ENCODE measurements at places on chromosomes 12 and 14. TPM values are rescaled to one million over a fixed set of nuclear protein-coding genes. Genes with fewer than 3 reads are reported as not detected.

Gene FLRT2
- polyA plus RNA-seq: 16.7 TPM

Gene SSPN
- polyA plus RNA-seq: 29.8 TPM

Gene PNP
- polyA plus RNA-seq: 21.4 TPM

Gene CLEC9A
- polyA plus RNA-seq: not detected

Gene ZNF268
- polyA plus RNA-seq: 16.2 TPM

Gene KRT83
- polyA plus RNA-seq: 0.07 TPM

Gene KRT78
- not detected for polyA plus RNA-seq

Gene LUM
- polyA plus RNA-seq: 677 TPM

- no peak for DNase-seq
Observed at GRCh38 chr14:32434180-32434579, 105.1 kb downstream of the AKAP6 start.

- no peak for DNase-seq
Observed at GRCh38 chr14:63650256-63650952, 8.7 kb upstream of the WDR89 start.

- DNase-seq: no peak
Observed at GRCh38 chr14:57909626-57910025, 43.7 kb upstream of the SLC35F4 start.

DNA sequence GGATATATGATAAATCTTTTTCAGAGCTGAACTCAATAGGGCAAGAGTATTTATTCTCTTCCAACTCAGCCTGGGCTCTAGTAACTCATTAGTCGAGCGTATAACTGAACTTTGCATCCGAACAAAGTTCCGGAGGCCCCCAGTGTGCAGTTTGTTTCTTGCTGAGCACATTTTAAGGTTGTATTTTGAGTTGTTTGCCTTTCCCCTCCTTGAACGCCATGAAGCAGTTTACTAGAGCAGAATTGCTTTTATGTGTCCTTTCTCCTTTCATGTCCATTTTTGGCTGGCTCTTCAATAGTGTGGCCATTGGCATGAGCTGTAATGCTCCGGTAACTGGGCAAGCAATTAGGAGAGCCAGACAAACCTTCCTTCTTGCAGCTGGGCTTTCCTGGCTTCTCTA, 105.3 kb downstream of the WIF1 start:
- no peak for DNase-seq

GRCh38 chr12:121427556-121428050, 27.7 kb downstream of the RNF34 start:
- no peak for DNase-seq

GRCh38 chr12:92509156-92509738, 193.5 kb upstream of the PLEKHG7 start:
- DNase-seq: no peak

GRCh38 chr12:81778719-81779118, 19.6 kb upstream of the PPFIA2 start:
- DNase-seq: no peak

GRCh38 chr14:65949711-65950516, 536.3 kb upstream of the CCDC196 start:
- no peak for DNase-seq

DNA sequence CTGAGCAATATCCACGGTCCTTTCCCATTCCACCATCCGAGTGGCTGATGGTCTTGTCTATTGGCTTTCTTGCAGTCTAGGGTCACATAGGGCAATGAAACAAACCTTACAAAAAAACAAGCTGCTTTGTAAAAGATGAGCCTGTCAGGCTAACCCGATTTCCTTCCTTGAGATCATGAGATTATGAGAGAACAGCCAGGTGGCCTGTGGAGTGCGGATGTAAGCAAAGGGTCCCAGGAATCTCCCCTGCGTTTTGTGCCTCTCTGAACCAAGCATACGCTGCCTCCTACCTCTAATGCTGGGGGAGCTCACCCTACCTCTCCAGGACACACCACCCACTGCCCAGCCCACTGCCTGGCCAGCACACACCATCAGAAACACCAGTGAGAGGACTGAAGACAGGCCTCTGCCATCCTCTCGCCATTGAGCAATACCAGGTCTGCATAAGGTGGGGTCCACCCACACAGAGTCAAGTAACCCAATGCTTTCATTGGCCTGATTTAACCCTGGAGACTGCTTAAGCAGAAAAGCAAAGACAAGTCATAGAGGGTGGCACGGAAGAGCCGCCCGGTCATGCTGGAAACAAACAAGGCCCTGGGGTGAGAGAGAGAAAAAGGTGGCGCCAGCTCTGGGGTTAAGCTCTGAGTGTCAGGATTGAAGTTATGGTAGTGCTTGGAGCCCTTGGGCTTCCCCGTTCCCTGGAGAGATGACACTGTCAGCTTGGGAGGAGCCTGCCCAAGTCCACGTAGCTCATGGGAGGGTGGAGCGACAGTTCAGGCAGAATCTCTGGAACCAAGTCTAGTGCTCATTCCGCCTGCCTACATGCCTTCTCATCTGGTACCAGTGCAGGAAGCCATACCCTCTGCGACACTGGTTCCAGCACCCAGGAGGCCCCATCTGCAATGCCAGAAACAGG, 46.6 kb downstream of the CALM1 start:
- DNase-seq: no peak

GRCh38 chr12:26246483-26247164, 51.3 kb downstream of the SSPN start:
- DNase-seq: no peak

DNA sequence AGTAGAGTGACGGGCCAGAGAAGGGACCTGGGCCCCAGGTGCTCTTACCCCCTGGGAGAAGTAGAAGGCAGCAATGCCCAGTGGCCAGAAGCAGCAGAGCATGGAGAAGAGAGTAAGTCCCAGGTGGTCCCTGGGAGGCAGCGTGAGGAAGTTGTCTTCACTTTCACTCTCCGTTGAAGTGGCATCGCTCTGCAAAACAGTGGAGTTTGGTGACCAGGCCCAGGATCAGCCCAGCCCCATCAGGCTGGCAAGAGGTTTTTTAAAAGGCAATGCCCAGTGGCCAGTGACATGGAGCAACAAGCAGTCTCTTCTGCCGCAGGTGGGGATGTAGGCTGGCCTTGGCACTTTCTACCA, 18.2 kb downstream of the SYNDIG1L start:
- DNase-seq: no peak

- DNase-seq: no peak
Observed at GRCh38 chr12:9991876-9992275, 7.0 kb downstream of the CLEC1B start.

DNA sequence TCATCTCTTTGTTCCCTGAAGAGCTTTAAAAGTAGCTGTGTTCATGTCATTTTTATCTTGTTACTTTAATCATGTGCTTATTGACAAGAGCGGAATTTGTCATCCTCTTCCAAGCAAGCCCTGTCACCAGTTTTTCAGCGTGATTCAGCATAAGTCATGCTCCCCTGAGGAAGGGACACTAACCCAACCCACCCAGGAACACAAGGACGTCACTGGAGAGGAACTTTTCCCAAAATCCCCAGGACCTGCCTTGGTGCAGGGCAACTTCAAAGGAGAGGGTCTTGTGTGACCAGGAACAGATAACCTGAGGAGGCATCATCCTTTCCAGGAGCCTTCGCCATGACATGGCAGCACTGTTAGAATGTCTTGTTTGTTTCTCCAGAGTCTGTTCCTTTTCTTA, 107.1 kb upstream of the DIO3 start:
- DNase-seq: no peak

DNA sequence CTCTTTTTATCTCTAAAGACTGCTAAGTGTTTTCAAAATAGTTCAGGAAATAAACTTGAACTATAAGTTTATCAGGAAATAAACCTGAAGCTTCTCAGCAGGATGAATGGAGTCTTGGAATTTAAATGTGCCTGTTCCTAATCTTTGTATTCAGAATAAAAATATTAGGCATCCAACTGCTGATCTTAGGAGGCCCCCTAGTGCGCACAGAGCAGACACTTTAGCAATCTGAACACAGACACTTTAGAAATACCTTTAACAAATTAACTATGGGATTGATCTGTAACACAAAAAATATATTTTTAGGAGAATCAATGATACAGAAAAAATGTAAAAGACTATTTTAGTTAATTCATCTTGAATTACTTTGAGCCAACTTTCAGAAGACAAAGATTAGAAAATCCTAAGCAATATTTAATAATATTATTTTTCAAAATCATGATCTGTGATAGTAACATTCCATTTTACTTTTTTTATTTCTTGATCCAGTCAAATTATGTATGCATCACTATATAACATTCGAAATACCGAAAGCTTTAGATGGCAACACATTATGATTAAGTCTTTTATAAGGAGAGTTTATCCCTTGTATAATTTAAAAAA, 80.9 kb downstream of the SLC41A2 start:
- no peak for DNase-seq

- no peak for DNase-seq
Observed at GRCh38 chr14:55136241-55136640, 7.2 kb downstream of the LGALS3 start.

DNA sequence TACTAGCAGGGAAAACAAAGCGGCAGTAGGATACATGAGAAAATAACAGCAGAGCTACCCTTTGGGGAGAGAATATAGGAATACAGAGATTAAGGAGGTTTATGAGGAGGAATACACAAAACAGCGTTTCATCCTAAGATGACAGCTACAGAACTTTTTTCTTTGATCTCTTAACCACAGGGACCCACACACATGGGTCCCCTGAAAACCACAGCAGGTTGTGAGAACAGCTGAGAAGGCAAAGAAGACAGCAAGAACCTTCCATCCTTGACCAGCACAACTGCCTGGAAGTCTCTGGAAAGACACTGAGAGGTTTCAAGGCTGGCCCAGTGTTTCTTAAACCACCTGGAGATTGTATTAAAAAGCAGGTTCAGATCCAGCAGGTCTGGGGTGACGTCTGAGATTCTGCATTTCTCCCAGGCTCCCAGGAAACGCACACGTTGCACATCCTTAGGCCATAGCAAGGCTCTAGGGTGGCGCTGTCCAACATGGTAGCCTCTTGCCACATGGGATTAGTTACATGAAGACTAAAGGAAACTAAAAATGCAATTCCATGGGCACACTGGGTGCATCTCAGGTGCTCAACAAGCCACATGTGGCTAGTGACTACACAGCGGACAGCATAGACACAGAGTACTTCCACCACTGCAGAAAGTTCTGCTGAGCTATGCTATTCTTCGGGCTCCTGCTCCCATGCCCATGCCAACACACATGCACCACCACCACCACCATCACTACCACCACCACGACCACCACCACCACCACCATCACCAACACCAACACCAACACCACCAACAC, 92.3 kb downstream of the FOXN3 start:
- DNase-seq: no peak

- no peak for DNase-seq
Observed at GRCh38 chr12:65703176-65703575, 121.1 kb upstream of the HMGA2 start.

GRCh38 chr12:108633534-108634248, at the start of gene SELPLG:
SELPLG (minus strand) TSS chr12:108633894; CDS start chr12:108624307, 9,587 bp downstream.
- DNase-seq: no peak

DNA sequence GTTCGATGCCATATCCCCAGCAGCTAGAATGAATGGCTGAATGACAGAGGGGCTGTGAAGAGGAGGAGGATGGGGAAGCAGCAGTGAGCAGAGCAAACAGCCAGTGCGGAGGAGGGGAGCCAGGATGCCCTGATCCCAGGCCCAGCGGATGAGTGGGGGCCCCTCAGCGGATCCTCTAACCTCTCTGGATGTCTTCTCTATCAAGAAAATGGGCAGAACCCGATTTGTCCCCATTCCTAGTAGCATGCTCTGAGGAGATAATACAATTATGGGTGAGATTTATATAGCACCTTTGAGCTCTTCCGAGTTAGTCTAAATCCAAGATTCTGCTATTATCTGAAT, 30.0 kb upstream of the RPLP0 start:
- DNase-seq: no peak

- DNase-seq: no peak
Observed at GRCh38 chr14:97166497-97166896, 369.3 kb downstream of the VRK1 start.

DNA sequence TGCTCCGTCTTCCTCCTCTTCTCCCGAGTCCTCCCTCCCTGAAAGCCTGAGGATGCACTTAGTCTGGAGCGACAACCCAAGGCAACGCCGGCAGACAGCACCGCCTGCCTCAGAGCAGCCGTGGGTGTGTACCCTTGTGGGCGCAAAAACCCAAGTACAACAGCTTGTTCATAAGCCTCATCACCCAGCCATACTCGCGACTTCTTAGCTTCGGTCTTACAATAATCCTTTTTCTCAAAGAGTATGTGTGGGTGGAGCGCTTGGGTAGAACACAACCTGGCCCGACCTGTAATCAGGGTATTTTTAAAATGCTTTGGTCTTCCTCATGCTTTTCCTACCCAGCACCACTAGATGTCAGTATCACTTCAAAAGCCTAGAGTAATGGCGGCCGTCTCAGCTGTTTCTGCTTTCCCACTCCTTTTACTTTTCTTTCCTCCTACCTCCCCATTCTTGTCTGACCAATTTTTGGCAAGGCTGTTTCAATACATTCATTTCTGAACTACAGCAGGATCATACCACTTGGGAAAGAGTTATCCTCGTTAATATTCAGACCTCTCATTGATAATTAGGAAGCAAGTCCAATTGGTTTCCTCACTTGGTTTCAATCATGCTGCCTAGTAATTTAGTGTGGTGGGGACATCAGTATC, 198.9 kb downstream of the EPS8 start:
- no peak for DNase-seq

DNA sequence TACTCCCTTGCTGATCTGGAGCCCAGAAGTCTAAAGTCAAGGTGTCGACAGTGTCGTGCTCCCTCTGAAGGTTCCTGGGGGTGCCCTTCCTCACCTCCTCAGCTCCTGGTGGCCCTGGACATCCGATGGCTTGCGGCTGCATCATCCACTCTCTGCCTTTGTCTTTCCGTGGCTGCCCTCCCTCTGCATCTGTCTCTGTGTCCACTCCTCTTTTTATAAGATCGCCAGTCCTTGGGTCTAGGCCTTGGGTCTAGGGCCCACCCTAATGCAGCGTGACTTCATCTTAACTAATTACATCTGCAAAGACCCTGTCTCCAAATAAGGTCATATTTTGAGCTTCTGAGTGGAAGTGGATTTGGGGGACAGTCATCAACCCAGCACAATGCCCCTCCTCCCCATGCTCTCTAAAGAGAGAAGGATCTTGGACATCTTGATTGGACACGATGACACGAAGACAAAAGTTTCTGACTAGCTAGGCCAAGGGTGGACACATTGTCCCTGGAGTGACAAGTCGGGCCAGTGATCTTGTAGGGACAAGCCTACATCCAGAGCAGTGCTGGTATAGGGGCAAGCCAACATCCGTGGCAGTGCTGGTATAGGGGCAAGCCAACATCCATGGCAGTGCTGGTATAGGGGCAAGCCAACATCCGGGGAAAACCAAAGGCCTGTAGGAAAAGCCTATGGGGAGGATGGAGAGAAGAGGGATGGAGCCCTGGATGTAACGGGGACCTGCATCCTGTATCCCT, 93.9 kb upstream of the DIO3 start:
- DNase-seq: no peak

DNA sequence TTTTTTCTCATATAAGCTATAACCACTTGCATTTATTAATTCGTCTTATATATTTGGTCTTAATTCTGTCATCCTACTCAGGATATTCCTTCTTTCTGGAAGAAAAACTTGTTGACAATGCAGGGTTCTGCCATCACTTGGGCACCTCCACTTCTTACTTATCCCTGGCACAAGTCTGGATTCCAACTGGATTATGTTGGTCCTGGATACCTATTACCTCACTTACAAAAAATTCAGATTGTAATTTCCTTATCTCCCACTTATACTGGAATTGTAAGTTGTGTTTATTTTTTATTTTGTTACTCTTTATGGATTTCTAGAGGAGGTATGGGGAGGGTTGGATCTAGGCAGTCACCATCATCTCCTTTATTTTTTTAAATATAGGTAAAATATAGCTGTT, 36.7 kb downstream of the LRRIQ1 start:
- no peak for DNase-seq
